Daoy (cell line): ENCODE measurements at places on chromosomes 5 and 9. TPM values are rescaled to one million over a fixed set of nuclear protein-coding genes. Genes with fewer than 3 reads are reported as not detected.

SPOCK1 gene
- 43.5 and 61.0 TPM in 2 replicates for total RNA-seq

DNA sequence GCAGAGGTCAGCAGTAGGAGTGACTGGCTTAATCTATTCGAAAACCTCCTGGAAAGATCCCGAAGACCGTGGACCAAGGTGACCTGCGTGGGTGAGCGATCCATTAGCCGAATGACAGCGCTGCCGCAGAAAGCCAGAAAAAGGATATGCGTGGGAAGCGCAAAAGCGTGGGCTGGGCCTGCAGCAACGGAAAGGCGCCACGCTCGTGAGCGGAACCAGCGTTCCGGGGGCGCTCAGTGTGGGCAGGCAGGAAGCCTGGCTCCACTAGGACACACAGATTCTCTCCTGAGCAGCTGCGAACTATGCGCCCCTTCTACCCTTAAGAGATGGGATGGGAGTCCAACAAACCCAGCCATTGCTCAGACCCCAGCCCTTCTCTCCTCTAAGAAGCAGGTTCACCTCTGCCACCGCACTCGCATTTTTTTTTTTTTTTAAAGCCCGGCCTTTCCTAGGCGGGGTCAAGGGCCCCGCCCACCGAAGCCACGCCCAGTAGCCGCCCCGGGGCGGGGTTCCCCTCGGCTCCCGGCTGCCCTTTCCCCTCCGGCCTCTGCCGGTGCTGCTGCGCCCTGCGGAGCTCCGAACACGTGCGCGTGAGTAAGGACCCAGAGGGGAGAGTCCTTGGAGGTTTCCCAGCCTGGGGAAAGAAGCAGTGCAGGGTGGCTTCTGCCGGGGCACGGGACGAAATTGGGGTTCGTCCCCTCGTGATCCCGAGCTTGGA is 19.8 kb upstream of the MATR3 start:
- DNase-seq, result peak; percentile 93

DNA sequence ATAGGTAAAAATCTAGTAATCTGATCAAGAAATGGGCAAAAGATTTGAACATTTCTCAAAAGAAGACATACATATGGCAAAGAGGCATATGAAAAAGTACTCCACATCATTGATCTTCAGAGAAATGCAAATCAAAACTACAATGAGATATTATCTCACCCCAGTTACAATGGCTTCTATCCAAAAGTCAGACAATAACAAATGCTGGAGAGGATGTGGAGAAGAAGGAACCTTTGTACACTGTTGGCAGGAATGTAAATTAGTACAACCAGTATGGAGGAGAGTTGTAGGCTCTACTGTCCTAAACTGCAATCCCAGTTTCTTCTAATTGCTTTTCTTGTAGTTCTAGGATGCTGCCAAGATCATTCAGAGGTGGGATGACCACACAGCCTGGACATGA is 193.5 kb upstream of the RFX3 start:
- no peak for DNase-seq

DNA sequence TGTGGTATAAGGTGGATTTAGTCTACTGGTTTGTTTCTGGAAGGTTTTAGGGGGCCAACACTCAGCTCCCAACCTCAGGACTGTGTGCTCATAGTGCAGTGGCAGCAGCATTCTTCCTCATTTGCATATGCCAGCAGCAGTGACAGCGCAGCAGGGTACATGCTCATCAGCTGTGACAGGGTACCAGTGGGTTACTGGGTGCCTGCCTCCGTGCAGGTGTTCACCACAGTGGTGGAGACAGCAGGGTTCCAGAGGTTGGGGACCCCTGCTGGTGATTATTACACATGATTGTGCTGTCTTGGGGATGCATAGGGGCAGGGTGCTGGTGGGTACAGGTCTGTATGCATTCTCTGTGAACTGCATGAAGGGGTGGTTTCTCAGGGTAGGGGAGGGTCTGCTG is 45.5 kb upstream of the IFNE start:
- DNase-seq, result no peak

DNA sequence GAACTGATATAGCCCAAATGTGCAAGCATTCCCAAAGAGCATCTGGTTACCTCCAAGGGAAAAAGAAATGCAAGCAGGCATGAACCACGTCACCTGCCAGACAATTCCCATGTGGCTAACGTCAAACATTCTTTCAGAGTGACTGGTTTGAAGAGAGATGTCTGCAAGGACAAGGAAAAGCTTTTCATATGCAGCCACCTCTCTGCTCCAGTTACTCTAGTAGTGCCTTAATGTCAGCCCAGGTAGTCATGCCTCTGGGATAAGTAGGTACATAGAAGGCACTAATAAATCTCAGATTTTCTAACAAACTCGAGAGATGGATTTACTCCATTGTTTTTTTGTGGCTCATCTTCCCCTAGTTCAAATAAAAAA is 96.8 kb upstream of the IFNK start:
- DNase-seq, result peak; percentile 81

ADAMTS13 gene
- total RNA-seq, result 0.27 and 1.3 TPM in 2 replicates

DNA sequence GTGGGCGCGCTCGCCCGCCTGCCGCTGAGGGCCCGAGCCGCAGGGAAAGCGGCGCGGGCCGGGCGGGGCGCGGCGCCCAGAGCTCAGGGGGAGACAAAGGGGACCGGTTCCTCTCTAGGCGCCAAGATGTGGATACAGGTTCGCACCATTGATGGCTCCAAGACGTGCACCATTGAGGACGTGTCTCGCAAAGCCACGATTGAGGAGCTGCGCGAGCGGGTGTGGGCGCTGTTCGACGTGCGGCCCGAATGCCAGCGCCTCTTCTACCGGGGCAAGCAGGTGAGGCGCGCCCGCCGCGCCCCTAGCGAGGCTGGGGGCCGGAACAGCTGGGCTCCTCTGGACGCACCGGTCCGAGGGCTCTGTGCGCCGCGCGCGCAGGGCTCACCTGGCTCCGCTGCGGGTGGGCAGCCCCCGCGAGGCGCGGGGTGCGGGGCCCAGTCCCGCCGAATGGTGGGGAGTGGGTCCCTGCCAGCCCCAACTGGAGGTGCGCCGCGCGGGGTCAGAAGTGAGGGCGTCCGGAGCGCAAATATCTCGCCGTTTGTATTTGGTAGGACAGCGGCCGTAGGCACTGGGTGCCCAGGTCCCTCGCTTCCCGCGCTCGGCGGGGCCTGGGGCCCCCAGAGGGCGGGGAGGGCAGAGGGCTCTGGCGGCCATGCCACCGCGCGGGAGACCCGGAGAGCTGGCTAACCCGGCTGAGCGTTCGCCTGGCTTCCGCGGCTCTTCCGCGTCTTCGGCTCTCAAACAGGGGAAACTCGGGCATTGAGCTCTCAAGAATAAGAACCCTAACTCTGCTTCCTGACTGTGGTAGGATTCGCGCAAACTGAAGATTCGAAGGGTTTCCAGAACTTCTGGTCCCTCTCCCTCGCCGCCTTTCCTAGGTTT is 607 bp downstream of the UHRF2 start:
- DNase-seq, result peak; percentile 41

- no peak for DNase-seq
Measured at GRCh38 chr5:132807163-132807838, 5.8 kb upstream of the SOWAHA start.

SHROOM1 gene
- 8.2 and 8.3 TPM in 2 replicates for total RNA-seq

ACTBL2 gene
- total RNA-seq, result 7.1 and 8.7 TPM in 2 replicates

DNA sequence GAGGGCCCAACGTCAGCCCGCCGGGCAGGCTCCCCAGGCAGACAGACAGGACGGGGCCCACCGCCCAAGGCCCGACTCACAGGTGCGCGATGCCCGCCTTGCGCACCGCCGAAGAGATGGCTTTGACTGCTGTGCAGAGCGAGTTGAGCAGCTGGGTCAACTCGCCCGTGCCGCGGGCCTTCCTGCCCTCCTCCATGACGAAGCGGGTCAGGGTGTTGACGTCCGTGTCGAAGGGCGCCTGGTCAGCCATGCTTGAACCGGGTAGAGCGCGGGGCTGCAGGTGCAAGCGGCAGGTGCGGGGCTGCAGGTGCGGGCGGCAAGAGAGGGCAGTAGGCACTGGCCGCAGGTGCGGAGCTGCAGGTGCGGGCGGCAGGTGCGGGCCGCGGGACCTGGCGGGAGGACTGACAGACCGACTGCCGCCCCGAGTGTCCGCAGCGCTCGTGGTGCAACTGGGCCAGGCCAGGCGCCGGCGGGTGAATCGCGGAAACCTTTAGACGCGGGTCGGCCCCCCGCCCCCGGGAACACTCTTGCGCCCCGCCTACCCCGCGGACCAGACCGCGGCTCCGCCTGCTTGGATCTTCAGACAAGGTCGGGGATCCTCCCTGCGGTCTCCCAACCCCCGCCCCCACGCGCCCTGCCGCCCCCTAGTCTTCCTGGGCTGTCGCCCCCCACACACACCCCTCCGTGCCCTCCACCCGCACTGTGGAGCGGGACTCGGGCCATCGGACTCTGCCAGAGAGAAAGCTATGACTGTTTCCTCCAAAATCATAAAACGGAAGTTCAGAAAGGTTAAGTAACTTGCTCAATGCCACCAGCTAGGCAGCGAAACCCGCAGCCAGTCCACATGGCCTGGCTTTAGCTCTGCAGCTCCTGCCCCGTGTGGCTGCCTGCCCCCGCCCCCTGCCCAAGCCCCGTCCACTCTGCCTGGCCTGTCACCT is at the start of gene FBP1:
Gene FBP1, minus strand, starts transcription at position 458 of the 938 bp plus-strand sequence. Its CDS starts 208 bp downstream, at position 250.
- DNase-seq, result peak; percentile 25

PRLR gene
- total RNA-seq, result 0.29 and 1.2 TPM in 2 replicates

GRK6 gene
- 67.3 and 71.8 TPM in 2 replicates for total RNA-seq

PSMD5 gene
- 38.0 and 40.7 TPM in 2 replicates for total RNA-seq

- peak; percentile 46 for DNase-seq
Measured at GRCh38 chr5:68661237-68661636, 432.6 kb upstream of the SLC30A5 start.

GRCh38 chr5:129917224-129917623 is 13.0 kb downstream of the CHSY3 start:
- no peak for DNase-seq

CTXN3 gene
- total RNA-seq, result not detected in 2 replicates

GRCh38 chr5:13992795-13993194 is 48.3 kb upstream of the DNAH5 start:
- no peak for DNase-seq

DNA sequence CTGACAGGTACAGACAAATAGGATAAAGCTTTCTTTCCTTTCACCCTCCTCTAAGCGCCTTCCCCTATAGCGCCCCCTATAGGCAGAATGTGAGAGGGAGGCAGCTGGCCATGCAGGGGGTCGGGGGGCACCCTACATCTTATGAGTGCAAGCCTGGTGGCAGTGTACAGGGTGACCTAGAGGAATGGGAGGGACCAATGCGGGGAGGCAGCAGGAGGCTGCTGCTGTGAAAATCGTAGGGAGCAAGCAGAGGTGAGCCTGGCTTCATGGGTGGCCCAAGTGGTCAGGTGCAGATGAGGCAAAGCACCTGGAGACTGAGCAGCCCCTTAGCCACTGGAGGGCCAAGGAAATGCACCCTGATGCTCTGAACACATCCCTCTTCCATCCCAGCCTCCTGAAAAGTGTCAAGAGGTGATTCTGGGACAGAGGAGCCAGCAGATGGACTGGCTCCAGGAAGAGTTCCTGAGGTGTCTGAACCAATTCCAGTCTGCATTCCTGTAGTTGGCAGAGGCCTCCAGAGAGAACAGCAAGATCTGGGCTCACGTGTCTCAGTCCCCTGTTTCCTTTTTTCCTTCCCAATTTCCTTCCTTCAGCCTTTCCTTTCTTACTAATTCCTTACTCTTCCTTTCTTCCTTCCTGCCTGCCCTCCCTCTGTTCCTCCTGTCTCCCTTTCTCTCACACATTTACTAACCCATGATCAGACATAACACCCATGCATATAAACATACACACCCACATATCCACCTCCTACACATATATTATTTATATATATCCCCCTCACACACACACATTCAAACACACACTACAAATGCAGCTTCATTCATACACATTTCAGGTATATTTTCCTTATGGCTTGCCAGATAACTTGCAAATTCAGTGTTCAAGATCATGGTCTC is 32.8 kb upstream of the GALNT10 start:
- DNase-seq, result no peak

DOCK2 gene
- 9.3 and 13.3 TPM in 2 replicates for total RNA-seq

RNF183 gene
- total RNA-seq, result not detected in 2 replicates
